ENCODE measurements at places on chromosomes 2 and 18.

DNA sequence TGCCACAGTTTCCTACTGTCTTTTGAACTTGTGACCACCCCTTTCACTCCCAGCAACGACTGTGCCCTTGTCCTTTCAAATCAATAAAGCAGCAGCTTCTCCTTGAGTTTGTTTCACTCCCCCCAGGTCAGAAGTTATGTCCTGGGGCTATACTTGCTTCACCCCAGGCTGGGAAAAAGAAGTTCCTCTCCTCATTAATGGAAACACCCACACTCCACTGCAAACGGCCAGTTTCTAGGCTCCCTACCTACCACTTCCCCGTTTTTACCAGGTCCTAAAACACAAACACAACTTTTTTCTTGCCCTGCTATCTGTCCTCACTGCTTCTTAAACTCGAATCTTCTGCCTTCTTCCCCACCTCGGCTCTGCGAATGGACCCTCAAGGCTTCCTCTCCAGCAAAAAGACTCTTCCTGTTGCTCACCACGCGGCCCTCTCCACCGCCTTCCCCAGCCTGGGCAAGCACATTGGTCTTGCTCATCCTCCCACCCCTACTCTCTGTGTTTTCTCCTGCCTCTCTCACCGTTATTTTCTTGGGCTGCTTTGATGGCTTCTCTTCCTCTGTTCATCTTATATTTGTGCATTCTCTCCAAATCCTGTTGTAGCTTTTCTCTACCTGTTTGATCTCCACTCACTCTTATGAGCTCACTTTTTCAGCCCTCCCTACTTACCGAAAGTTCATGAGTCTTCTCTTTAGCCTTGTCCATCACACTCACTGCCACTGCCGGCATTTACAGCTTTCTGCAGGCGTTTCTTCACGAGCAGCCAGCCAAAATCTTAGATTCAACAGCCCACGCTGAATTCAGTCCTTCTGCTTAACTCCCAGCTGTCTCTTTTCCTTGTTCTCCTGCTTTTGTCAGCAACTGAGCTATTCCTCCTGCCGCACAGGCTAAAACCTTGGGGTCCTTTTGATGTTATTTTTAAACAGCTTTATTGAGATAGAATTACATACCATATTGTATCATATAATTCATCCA lies 7.0 kb upstream of the SP5 start:
- DNase-seq: no peak

GRCh38 chr2:42846026-42846425 lies 53.6 kb upstream of the HAAO start:
- no peak for DNase-seq

DNA sequence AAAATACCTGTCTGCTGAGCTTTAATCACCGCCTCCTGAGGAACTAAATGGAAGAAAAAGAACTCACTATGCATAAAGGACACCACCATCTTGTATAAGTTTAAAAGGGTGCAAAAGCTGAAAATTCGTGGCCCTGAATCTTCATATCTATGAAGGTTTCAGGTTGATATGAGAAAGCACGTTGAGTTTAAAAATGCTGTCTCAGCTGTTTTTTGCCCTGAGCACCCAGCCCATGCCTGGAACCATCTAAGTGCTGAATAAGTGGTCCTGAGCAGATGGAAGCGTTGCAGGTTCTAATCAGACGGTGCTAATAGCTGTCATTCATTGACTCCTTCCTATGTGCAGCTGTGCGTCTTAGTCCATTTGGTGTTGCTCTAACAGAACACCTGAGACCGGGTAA lies 467.4 kb downstream of the EIPR1 start:
- no peak for DNase-seq

DNA sequence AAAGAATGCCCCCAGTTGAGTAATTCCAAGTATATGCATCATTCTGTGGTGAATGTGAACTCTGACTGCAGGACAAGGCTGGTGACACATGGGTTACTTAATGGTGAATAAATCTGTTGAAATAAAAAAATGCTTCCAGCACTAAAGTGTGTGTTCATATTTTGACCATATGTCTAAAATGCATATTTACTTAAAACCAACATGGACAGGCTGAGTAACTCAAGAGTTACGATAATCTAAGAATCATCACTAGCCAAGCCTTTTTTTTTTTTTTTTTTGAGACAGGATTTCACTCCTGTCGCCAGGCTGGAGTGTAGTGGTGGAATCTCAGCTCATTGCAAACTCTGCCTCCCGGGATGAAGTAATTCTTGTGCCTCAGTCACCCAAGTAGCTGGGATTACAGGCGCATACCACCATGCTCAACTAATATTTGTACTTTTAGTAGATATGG lies 47.1 kb upstream of the CCBE1 start:
- no peak for DNase-seq

- no peak for DNase-seq
Measured at GRCh38 chr2:120305296-120305695, 40.6 kb upstream of the INHBB start.

- no peak for DNase-seq
Measured at GRCh38 chr2:72130659-72131360, 16.9 kb downstream of the CYP26B1 start.

DNA sequence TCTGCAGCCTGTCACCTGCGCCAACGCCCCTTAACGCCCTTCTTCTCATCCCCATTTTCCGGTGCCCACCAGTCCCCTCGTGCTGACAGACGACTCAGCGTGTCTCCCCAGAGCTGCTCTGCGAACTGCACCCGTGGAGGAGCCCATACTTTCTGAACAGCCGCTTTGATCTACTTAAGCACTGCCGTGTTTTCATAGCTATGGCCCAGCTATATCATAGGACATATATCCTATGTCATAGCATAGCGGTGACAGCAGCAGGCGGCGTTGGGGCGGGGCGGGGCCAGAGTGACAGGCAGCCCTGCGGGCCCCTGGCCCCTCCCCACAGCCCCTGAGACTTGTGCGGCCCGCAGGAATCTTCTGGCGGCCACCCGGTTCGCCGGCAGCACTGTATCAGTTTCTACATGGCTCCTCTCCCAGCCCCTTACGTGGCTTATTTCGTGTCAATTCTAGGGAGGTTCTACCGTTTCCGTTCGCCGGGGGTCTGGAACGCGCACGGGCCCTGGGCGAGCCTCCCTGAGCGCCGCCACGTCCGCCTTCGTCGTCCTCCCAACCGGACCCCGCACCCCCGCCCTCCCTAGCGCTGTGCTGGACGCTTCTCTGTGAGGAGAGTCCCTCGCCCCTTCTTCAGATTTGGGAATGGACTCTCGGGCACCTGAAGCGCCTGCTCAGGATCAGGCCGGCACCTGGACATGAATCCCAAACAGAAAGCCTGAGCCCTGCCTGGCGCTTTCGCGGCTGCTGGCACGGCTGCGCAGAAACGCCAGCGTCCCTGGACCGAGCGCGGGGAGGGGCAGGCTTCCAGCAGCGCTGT lies 35.4 kb downstream of the PTPN18 start:
- peak; percentile 78 for DNase-seq

- no peak for DNase-seq
Measured at GRCh38 chr2:66192888-66193287, 242.0 kb upstream of the MEIS1 start.

DNA sequence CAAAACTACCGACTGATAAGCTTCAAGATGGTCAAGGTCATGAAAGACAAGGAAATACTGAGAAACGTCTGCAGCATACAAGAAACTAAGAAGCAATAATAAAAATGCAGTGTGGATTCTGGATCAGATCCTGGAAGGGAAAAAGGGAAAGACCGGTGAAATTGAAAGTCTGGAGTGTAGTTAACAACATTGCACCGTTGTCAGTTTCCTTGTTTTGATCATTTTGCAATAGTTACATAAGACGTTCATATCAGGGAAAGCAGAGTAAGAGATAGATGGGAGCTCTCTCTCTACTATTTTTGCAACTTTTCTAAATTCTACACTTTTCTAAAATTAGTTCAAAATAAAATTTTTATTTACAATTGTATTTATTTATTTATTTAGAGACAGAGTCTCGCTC lies 15.0 kb upstream of the ZNF407 start:
- no peak for DNase-seq

DNA sequence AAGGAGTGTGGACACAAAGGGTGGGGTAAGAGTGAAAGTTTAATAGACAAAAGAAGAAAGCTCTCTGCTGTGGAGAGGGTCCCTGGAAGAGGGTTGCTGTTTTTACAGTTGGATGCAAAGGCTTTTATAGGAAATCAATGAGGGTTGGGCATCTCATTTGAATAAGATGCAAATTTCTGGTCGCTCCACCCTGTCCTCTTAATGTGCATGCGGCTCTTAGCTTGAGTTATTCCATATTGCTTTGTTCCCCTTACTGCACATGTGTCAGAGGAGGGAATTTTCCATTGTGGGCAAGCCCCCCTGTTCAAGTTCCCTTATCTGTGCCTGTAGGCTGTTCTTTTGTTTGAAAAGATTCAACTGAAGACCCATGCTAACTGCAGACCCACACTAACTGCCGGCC lies 326.5 kb downstream of the BCL11A start:
- no peak for DNase-seq

GRCh38 chr2:205439621-205440020 lies 242.7 kb upstream of the NRP2 start:
- no peak for DNase-seq

DNA sequence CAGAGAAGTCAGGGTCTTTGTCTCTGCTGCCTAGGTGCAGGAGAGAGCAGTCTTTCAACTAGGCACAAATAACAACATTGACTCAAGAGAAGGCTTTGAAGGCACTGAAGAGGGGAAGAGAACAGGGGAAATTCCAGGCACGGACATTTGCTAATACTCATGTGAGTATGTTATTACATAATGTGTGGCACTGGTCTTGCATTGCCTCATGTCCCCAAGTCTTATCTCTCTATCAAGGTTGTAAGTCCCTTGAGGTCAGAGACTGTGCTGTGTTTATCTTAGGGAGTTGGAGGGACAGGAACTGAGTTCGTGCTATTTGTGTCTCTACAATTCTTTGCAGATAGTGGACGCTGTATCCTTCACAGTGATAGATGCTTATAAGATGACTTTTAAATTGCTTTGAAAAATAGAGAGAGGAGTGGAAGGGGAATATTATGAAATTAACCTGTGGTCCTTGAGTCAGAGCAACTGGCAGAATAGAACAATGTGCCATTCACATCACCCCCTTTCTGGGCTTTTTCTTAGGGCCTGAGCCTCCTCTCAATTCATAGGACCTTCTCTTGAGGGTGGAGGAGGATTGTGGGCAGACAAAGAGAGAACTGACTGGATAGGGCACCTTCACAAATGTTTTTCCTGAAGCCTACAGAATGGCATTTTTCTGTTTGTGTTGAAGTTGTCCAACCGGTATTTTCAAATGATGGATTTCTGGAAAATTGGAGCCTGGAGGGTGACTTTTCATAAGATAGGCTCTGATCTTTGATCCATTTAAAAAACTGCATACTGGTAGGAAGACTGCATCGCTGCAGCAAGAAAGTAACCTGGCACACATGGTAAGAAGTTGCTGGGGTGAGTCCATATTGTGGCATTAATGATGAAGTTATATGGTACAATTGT lies 96.6 kb upstream of the CXCR4 start:
- DNase-seq: no peak

- DNase-seq: no peak
Measured at GRCh38 chr2:147636238-147636882, 208.5 kb upstream of the ACVR2A start.

GRCh38 chr2:43207553-43208300 lies 18.7 kb downstream of the ZFP36L2 start:
- no peak for DNase-seq

DNA sequence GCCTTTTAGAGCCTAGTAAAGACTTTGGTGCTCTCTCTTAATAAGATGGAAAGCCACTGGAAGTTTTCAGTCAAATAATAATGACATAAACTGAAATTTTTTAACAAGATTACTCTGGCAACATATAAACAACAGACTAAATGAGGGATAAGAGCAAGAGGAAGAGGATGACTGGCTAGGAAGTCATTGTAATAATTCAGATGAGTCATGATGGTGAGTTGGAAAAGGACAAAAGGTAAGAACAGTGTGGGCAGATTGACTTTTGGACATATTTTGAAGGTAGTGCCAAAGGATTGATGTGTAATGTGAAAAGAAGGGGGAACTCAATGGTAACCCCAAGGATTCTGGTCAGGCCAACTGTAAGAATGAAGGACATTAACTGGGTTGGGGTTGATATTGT lies 310.3 kb downstream of the NOL4 start:
- DNase-seq: no peak

DNA sequence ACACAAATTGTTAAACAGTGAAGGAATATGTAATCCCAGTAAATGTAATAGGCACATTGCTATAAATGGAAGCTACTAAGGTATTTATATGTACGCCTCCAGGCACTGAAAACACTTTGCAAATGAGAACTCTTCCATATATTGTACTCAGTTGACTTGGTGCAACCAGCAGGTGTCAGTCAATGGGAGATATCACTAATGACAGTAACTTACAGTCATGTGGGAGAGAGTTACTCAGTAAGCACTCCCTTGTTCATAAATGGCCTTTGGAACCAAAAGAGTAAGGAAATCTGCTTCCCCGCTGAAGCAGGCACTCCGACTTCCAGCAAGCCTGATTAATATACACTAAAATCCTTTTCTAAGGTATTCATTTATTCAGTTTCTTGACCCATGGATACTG lies 5.9 kb downstream of the MDH1 start:
- no peak for DNase-seq

Measured in stimulated activated CD4-positive, alpha-beta T cell treated with anti-CD3 and anti-CD28 coated beads, Interleukin-1b, Interleukin-23, amount 100 ng/mL, for 48 hours (primary cell).